GM12878 (cell line): ENCODE measurements at places on chromosomes 2 and 18. TPM values are rescaled to one million over a fixed set of nuclear protein-coding genes. Genes with fewer than 3 reads are reported as not detected.

DNA sequence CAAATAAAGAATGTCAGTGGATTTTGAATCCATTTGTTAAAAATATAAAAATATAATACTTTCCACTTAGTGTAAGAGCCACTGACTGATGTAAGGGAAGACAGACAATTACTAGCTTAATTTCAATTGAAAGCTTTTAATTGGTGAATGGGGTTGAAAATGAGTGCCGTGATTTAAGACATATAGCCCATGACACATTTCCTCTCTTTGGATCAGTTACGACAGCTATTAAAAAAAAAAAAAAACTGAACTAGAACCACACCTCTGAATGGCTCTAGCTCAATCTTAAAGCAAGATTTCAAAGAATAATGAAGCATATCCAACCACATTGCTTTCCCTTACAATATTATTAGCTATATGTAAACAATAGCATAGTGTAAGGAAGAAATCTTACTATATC lies 44.0 kb downstream of the CIB4 start:
- no peak overlapping the region for H3K4me3 ChIP-seq
- no peak overlapping the region for H3K27ac ChIP-seq
- H3K36me3 ChIP-seq = no peaks in the 10 kb centered on the region
- no peak for DNase-seq
- no peaks in the 10 kb centered on the region; the same call in none of the 2 replicates for H3K27me3 ChIP-seq

Gene SERPINB12
- polyA plus RNA-seq = not detected in 2 replicates

Gene ITGB1BP1
- polyA plus RNA-seq = 271 and 292 TPM in 2 replicates

- H3K4me1 ChIP-seq = no peaks in the 10 kb centered on the region
- H3K4me3 ChIP-seq = no peak overlapping the region
- no peaks in the 10 kb centered on the region for H3K27me3 ChIP-seq
Observed at GRCh38 chr2:3187467-3187866, 190.2 kb downstream of the EIPR1 start.

Gene FEV
- polyA plus RNA-seq = not detected in 2 replicates

Gene CCDC93
- 11.3 and 14.7 TPM in 2 replicates for polyA plus RNA-seq

DNA sequence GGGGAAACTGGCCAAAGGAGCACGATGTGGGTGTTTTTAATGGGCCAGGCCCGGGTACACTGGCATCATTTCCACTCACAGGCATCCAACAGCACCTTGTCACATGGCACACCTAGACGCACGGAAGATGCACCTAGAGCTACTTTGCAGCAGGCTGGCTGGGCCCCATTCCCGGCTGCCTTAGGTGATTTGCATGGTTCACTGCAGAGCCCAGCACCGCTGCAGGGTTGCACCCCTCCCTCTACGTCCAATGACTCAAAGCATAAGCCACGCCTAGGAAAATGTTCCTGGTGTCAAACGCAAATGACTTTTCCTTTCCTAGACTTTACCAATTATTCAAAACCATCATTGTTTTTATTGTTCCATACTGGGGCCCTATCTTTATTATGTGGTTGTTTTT lies 222.9 kb downstream of the EIPR1 start:
- no peak for DNase-seq
- no peaks in the 10 kb centered on the region for H3K27me3 ChIP-seq
- H3K4me1 ChIP-seq = peaks cover 14% of the 10 kb centered on the region
- H3K27ac ChIP-seq = no peak overlapping the region
- no peaks in the 10 kb centered on the region for H3K36me3 ChIP-seq

GRCh38 chr2:128560718-128561117 lies 242.1 kb upstream of the HS6ST1 start:
- no peaks in the 10 kb centered on the region for H3K36me3 ChIP-seq
- no peak for DNase-seq
- no peaks in the 10 kb centered on the region for H3K4me1 ChIP-seq
- no peak overlapping the region for H3K27ac ChIP-seq
- no peaks in the 10 kb centered on the region; the same call in none of the 2 replicates for H3K27me3 ChIP-seq
- no peak overlapping the region for H3K4me3 ChIP-seq

Gene SNED1
- polyA plus RNA-seq = 1.3 and 2.5 TPM in 2 replicates

DNA sequence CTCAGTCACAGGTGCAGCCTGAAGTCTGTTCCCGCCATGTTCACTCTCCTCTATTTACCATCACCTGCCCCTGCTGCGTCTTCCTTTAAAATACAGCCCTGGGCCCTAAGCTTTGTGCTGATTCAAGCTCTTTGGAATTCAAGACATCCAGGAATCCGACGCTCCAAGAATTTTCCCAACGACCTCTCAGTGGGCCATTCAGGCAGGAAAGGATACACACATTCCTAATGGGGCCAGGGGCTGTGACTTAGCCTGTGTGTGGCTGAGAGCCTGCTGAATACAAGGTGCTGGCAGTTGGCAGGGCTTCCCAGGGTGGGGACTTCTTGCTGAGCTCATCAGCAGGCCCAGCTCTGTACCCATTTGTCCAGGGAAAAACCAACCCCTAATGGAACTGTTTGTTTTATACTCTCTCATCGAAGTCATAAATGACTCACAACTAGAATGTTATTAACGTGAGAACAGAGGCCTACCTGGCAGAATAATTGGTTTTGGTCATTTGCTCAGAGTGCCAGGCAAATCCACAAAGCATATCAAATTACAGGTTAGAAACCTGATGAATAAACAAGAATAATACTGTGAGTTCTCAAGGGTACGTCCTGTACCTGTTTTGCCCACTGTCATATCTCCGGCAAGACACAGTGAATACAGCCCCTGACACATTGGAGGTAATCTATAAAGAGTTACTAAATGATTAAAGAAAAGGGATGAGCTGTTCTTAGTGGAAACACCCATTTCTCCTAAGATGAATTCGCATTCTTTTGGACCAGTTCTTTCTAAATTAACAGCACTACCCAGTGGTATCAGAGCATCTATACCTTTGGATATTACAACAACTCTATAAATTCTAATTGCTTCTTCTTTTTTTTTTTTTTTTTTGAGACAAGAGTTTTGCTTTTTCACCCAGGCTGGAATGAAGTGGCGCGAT lies 12.6 kb upstream of the KCMF1 start:
- H3K4me1 ChIP-seq = peaks cover 8% of the 10 kb centered on the region
- H3K27me3 ChIP-seq = no peaks in the 10 kb centered on the region
- H3K27ac ChIP-seq = no peak overlapping the region

- H3K4me3 ChIP-seq = no peak overlapping the region
- no peaks in the 10 kb centered on the region for H3K27me3 ChIP-seq
- DNase-seq = no peak
Observed at GRCh38 chr2:54626131-54626530, 97.3 kb upstream of the EML6 start.

- no peaks in the 10 kb centered on the region for H3K36me3 ChIP-seq
- no peak for DNase-seq
- no peak overlapping the region for H3K27ac ChIP-seq
- H3K4me3 ChIP-seq = no peak overlapping the region
- H3K27me3 ChIP-seq = no peaks in the 10 kb centered on the region
Observed at GRCh38 chr2:226059961-226060627, 660.6 kb downstream of the NYAP2 start.

- H3K4me3 ChIP-seq = no peak overlapping the region
- no peaks in the 10 kb centered on the region for H3K36me3 ChIP-seq
- H3K27ac ChIP-seq = no peak overlapping the region
Observed at GRCh38 chr2:196066291-196067087, 2.1 kb downstream of the DNAH7 start.

Gene AP1S3
- 14.3 and 14.6 TPM in 2 replicates for polyA plus RNA-seq

DNA sequence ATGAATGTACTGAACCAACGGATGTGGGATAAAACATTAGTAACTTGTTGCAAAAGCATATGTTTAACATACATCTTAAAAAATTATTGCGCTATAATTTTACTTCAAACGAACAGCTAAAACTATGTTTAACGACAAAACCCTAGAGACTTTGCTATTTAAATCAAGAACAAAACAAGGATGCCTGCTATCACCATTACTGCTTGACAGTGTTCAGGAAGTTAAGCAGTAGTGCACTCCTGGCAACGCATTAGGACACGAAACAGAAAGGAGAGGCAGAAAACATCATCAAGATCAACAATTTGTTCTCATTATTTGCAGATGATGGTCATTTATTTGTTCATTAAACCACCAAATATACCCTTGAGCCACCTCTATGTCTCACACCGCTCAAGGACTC lies 151.9 kb downstream of the GALNT1 start:
- H3K4me1 ChIP-seq = no peaks in the 10 kb centered on the region
- no peak for DNase-seq
- no peaks in the 10 kb centered on the region for H3K27me3 ChIP-seq
- H3K27ac ChIP-seq = no peak overlapping the region
- no peaks in the 10 kb centered on the region for H3K36me3 ChIP-seq

DNA sequence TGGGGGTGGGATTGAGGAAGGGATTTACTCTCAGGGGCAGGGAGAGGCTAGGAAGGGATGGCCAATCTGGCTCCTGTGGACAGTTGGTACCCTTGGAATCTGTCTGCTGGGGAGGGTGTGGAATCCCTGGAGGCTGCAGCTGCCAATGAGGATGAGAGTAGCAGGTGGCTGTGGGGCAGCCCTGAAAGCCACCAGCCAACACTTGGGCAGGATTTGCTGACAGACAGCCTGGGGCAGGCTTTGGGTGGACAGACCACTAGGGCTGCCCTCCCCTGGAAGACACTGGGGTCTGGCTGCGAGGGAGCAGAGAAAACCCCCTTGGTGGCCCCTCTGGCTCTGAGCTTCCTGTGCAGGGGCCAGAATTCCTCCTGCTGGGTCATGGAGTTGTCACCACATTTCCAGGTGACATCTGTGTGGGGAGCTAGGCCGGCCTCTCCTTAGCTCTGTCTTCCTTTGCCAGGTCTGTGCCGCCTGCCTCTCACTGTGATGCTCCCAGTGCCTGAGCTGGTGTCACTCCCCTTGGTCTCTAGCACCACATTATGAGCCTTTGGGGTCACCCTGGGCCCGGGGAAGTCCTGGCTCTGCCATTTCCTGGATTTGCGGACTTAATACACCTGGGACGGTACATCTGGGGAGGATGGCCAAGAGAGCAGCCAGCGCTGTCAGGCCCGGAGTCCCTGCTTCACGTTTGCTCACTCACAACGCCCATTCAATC lies 13.4 kb upstream of the ARHGEF4 start:
- no peaks in the 10 kb centered on the region for H3K27me3 ChIP-seq
- no peak overlapping the region; the same call in 1 of the 2 replicates for H3K27ac ChIP-seq
- H3K36me3 ChIP-seq = no peaks in the 10 kb centered on the region
- DNase-seq = no peak
- peaks cover 15% of the 10 kb centered on the region for H3K4me1 ChIP-seq

- DNase-seq = no peak
- H3K27ac ChIP-seq = no peak overlapping the region
- H3K36me3 ChIP-seq = no peaks in the 10 kb centered on the region
- H3K4me1 ChIP-seq = no peaks in the 10 kb centered on the region
- no peaks in the 10 kb centered on the region for H3K27me3 ChIP-seq
Observed at GRCh38 chr2:63665846-63666475, 77.2 kb downstream of the MDH1 start.

GRCh38 chr2:220961143-220961860 lies 610.8 kb downstream of the EPHA4 start:
- H3K36me3 ChIP-seq = no peaks in the 10 kb centered on the region
- H3K27me3 ChIP-seq = no peaks in the 10 kb centered on the region
- no peaks in the 10 kb centered on the region for H3K4me1 ChIP-seq
- no peak overlapping the region for H3K27ac ChIP-seq
- DNase-seq = no peak

DNA sequence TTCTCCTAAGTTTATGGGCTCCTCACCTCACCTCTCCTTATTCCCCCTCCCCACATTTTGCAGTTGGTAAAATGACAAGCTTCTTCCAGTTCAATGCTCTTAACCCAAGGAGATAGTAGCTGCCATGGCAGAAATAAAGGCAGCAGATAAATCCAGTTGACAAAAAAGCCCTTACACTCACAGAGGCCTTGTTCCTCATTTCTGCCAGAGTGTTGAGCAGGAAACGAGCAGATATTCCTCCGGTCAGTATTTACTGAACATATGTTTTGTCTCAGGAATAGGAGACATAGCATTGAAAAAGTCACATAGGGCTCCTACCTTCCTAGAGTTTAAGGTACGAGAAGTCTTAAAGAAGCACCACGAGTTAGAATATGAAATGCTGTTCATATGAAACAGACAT lies 493.7 kb upstream of the TNP1 start:
- DNase-seq = no peak
- H3K4me1 ChIP-seq = no peaks in the 10 kb centered on the region
- no peak overlapping the region for H3K27ac ChIP-seq
- no peaks in the 10 kb centered on the region for H3K36me3 ChIP-seq
- no peaks in the 10 kb centered on the region for H3K27me3 ChIP-seq
- H3K4me3 ChIP-seq = no peak overlapping the region

Gene CYP26B1
- polyA plus RNA-seq = not detected in 2 replicates

DNA sequence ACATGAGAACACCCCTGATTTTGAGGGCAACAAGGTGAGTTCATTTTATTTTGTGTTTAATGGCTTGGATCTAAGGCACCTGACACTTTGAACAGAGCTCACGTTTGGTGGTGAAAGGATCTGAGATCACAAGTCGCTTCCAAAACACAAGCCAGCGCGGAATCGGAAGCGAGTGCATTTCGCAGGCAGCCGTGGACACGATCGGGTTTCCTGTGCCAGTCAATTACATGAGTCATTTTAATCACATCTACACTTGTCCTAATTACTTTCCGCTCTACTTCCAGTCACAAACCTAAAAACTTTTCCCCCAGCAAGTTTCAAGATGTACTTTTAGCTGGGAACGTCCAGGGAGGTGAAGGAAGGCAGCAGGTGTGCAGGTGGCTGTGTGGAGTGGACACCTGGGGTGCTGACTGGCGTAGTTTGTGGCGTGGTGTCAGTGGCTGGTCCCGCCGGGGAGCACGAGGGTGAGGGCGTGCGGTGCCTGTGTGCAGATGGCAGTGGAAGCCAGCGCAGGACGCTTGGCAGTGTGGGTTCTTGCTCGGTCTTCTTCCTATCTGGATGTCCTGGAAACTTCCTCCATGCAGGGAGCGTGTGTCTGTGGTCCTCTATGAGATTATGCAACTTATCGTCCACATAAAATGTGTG lies 75.6 kb downstream of the DCDC2C start:
- H3K4me3 ChIP-seq = no peak overlapping the region
- no peaks in the 10 kb centered on the region for H3K36me3 ChIP-seq
- no peak for DNase-seq
- H3K4me1 ChIP-seq = no peaks in the 10 kb centered on the region
- H3K27me3 ChIP-seq = no peaks in the 10 kb centered on the region
- no peak overlapping the region for H3K27ac ChIP-seq

GRCh38 chr2:11073776-11074175 lies 81.5 kb upstream of the SLC66A3 start:
- H3K27me3 ChIP-seq = peaks cover 5% of the 10 kb centered on the region
- no peaks in the 10 kb centered on the region for H3K4me1 ChIP-seq
- H3K4me3 ChIP-seq = no peak overlapping the region
- no peak overlapping the region for H3K27ac ChIP-seq
- H3K36me3 ChIP-seq = no peaks in the 10 kb centered on the region

Gene UGT1A10
- not detected in 2 replicates for polyA plus RNA-seq

DNA sequence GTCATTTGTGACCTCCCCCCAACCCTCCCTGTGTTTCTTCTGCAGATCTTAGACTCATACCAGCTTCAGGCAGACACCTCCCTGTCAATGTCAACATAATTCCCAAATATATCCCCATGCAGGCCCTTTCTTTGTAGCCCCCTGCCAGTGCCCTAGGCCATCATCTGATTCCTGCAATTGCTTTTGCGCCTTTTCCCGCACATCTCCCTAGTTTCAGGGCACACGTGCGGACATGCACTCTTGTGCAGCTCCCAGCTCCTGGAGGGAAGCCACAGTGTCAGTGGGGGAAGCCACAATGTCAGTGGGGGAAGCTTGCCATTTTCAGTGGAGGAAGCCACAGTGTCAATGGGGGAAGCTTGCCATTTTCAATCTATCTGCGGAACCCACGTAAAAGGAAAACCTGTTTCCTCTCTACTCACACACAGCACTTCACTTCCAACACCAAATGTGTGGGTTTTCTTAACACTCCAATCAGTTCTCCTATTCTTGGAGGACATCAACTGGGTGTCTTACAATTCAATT lies 256.4 kb downstream of the ACKR3 start:
- no peak for DNase-seq
- H3K36me3 ChIP-seq = no peaks in the 10 kb centered on the region
- no peaks in the 10 kb centered on the region; the same call in 1 of the 2 replicates for H3K27me3 ChIP-seq
- H3K4me3 ChIP-seq = no peak overlapping the region

Gene INHA
- polyA plus RNA-seq = not detected in 2 replicates
